ENCODE measurements at places on chromosomes 13 and 19.

DNA sequence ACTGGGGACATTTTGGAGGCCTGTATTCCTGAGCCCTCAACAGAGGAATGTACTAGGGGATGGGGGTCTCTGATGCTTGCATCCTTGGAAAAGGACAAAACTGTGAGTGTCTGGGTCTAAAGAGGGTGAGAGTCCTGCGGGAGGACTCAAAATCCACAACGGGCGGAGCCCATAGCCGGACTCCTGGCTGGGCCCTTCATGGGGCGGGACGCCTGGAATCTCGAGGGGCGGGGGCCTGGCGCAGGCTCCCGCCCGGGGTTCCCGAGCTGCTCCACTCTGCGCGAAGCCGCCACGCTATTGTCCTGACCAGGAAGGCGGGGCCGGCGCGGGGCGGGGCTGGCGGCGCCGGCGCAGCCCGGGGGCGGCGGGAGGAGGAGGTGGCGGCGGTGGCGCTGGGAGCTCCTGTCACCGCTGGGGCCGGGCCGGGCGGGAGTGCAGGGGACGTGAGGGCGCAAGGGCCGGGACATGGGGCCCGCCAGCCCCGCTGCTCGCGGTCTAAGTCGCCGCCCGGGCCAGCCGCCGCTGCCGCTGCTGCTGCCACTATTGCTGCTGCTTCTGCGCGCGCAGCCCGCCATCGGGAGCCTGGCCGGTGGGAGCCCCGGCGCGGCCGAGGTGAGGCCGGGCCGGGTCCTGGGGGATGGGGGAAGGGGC is at the start of gene APLP1:
APLP1 (plus strand) TSS at position 403 of the 651 bp plus-strand sequence; CDS start at position 466, 63 bp downstream.
- peak; percentile 73 for DNase-seq

GRCh38 chr19:11506101-11506555 is 489 bp upstream of the ZNF653 start:
- DNase-seq, result no peak

DNA sequence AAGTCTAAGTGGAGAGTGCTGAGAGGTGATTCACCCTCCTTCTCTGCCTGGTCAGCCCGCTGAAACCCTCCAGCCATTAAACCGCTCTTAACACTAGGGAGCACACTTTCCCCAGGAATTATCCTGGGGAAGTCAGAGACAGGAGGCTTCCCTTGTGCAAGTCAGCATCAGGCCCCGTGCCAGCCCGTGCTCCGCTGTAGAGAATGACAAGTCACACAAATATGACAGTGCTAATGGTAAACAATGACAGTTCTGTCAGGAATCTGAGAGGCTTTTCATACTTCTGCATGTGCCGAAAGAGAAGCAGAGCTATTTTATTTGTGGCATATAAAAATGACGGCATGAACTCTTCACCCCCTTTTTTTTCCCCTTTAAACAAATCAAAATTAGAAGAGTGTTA is 816.9 kb upstream of the SLC10A2 start:
- DNase-seq, result no peak

DNA sequence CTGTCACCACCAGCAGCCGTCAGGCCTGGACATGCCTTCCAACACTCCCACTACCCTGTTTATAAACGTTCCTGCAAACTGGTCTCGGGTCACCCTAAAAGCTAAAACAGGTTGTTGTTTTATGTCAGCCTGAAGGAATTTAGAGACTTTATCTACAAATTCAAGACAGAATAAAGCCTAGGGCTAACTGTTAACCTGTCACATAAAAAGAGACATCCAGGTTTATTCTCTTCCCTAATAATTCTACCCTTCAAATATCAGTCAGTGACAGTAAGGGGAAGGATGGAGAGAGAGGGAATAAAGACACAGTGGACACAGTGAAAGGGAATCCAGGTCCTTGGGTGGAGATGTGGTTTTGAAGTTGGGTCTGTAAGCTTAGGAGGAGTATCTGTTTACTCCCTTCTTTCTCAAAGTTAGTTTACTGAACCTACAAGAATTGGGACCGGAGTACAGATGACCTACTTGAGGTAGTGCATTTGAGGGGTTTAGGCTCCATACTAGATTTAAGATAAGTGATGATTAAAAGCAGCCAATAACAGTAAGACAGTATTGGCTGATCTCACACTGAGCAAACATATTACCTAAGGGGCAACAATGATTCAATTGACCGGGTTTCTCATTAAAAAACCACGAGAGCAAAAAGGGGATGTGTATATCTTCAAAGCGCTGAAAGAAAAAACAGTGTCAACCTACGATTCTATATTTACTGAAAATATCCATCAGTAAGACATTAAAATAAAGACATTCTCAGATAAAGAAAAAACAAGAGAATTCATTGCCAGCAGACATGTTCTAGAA is 142.7 kb downstream of the USP12 start:
- DNase-seq, result no peak

GRCh38 chr19:34260771-34261173 is 6.4 kb downstream of the GARRE1 start:
- no peak for DNase-seq

DNA sequence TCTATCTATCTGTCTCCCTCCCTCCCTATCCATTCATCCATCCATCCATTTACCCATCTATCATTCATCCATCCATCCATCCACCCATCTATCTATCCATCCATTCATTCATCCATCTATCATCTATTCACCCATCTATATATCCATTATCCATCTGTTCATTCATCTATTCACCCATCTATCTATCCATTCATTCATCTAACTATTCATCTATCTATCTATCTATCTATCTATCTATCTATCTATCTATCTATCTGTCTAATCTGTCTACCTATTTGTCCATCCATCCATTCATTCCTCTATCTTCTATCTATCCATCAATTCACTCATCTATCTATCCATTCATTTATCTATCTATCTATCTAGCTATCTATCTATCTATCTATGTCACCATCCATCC is 4.4 kb upstream of the CDK8 start:
- no peak for DNase-seq

GRCh38 chr19:54114340-54115108 is 933 bp downstream of the TFPT start:
- DNase-seq, result peak; percentile 79

GRCh38 chr13:34207334-34207733 is 389.4 kb downstream of the RFC3 start:
- DNase-seq, result no peak

GRCh38 chr13:37446503-37446902 is 152.1 kb downstream of the POSTN start:
- DNase-seq, result no peak

- DNase-seq, result no peak
Measured at GRCh38 chr19:16814526-16815100, 14.6 kb upstream of the SIN3B start.
